NCI-H2081 treated with DMSO at 0.1 percent for 48 hours (cell line): ENCODE measurements at places on chromosomes 12 and 14.

DNA sequence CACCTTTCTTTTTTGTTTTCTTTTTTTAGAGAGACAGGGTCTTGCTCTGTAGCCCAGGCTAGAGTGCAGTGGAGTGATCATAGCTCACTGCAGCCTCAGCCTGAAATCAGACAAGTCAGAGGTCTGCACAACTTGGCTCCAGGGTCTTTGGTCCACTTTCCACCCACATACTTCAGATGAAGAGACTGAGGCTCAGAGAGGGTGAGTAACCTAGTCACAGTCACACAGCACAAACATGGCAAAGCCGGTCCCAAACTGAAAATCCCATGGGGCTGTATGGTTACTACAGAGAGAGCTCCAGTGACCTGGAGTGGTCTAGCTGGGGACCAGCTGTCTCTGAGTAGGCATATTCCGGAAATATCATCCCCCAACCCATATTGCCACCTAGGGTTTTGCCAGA, 19.2 kb downstream of the LHX5 start:
- DNase-seq = no peak

- DNase-seq = no peak
Observed at GRCh38 chr14:52951681-52952554, 1.1 kb upstream of the FERMT2 start.

DNA sequence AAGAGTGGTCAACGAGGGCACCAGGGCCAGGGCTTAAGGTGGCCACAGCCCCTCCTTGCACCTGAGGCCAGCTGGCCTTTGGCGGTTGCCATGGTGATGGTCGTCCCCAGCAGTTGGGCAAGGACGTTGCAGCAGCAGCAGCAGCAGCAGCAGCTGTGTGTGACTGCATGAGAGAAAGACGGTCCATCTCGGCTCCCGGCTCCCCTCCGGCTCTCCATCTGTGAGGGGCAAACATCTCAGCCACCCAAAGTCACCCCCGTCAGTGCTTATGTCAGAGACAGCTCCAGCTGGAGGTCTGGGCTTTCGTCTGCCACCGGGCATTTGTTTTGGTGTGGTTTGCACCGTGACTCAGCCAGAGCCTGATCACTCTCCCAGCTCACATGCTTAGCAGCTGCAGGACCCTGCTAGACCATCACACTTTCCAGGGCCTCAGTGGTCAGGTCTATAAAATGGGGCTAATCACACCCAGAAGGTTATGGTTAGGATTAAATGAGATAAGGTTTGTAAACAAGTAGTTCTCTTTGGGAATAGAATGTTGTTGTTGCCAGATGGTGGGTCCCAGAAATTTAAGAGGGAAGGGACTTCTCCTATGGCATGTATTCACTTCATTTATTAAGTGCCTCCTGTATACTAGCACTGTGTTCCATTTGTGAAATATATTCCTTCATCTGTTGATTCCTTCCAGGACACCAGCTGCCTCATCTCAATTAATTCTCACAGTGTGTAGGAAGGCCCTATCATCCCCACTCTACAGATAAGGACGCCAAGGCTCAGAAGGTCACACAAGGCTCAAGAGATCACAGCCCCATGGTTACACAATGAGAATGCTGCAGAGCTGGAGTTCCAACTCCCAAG, 212.6 kb upstream of the LHX5 start:
- DNase-seq = no peak

- DNase-seq = no peak
Observed at GRCh38 chr14:59358102-59358501, 107.1 kb downstream of the GPR135 start.

DNA sequence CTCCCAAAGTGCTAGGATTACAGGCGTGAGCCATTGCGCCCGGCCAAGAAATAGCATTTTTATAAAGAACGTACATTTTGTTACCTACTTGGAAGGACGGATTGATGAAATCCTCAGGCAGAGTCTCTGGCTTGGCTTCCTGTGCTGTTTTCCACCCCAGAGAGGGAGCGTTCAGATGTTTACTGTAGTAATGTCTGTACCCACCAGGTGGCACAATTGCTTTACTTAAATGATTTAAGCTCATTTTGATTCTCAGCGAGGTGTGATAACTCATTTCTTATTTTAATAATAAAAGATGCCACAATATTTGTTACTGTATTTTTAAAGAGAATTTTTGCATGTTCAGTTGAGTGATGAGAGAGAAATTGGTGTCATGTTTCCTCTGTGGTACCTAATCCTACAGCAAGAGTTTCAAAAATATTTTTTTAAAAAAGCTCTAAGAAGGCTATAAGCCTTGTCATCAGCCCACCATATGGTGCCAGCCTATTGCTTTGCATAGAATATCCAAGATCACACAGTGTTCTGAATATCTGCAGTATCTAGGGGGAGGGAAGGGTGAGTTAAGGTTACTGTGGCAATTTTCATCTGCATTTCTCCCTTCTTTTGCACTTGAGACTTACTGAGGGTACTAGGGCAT, 82.6 kb upstream of the TRAF3 start:
- DNase-seq = peak; percentile 48

DNA sequence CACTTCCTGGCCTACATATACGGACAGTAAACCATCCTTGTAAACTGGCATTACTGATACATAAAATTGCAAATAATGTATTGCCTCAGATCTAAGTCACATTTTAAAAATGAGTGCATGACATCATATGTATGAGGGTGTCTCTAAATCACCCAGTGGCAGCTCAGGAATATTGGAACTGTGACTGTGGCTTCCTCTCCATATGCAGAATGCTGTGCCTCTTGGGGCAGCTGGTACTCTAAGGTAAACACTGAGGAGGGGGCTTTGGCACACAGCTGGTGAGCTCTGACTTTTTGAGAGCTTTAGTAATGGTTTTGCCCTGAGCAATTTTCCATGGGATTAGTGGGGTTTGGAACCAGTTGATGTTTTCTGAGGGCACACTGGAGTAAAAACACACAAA, 263.7 kb downstream of the BMP4 start:
- DNase-seq = no peak

DNA sequence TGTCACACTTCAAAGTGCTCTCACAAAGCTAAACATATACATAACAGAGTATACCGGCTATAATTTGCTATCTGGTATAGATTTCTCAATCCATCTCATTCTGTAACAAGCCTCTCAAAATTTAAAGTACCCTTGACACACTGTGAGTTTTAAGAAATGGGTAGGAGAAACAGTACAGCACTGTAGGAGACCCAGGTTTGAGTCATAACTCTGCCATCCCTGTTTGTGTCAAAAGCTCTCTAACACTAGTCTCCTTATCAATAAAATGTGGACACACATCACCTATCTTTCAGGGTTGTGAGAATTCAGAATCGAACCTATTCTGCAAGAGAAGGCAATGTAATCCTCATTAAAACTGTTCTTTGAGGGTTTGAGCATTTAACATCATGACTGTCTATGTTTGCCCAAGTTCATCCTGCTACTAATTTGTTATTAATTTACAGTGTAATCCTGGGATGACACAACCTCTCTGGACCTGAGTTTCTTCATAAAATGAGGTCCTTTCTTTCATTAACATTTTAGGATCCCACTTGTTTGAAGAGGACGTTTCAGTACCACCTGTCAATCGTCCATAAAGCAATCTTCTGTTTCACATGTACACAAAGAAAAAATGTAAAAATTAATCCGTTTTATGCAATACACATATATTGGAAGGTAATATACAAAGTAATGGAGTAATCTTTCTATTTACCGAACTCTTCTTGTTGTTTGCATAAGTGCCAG, 12.1 kb downstream of the SPTSSA start:
- no peak for DNase-seq

GRCh38 chr12:462936-463705, 3.4 kb downstream of the B4GALNT3 start:
- DNase-seq = no peak

DNA sequence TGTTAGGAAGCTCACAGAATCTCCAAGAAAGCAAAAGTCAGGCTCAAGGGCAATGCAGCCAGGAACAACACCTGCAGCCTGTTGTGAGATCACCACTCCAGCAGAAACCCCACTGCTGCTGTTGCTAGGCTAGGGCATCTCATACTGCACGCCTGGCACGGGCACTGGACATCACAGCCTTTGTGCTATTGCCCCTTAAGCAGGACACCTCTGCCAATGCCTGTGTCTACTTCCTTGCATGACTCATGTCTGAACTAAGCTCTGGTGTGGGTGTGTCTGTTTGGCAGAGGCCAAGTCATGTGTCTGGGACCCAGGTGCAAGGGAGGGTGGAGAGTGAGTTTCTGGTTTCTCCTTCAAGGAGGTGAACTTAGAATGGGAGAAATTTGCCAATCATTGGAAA, 10.0 kb upstream of the DDX47 start:
- no peak for DNase-seq

GRCh38 chr14:93544212-93544611, 113.5 kb downstream of the UNC79 start:
- no peak for DNase-seq

- no peak for DNase-seq
Observed at GRCh38 chr14:74655599-74656395, 43.8 kb upstream of the LTBP2 start.

- no peak for DNase-seq
Observed at GRCh38 chr12:92290350-92290695, 144.7 kb upstream of the BTG1 start.

DNA sequence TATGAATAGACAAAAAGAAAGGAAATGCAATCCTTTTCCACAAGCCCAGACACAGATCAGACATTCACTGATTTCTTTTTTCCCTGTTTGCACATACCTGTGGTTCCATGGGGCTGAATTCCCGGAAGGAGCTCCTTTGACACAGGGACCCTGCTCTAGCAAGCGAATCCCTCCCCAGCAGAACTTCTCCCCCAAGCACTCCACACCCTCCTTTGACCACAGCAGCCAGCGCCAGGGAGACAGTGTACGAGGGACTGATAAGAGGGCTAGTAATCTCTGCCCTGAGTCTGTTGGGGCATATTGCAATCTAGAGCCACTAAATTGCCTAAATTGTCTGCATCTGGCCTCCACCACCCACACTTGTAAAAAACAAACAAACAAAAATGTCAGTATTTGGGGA, 83.4 kb upstream of the NTF3 start:
- DNase-seq = no peak

GRCh38 chr12:43331935-43332334, 220.1 kb downstream of the ADAMTS20 start:
- DNase-seq = no peak

DNA sequence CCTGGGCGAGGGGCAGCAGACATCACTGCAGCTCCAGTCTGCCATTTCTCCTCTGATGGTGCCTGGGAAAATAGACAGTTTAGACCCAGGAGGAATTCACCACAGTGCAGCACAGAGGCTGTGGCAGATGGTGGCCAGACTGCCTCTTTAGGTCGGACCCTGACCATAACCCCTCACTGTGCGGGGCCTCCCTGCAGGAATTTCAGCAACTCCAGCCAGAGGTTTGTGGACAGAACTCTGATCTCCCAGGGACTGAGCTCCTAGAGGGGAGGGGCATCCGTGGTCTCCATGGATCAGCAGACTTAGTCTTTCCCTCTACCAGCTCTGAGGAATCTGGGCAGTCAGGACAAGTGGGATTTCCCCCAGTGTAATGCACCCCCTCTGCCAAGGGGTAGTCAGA, 106.5 kb downstream of the ZC3H14 start:
- no peak for DNase-seq

- DNase-seq = no peak
Observed at GRCh38 chr12:70379846-70380245, 13.8 kb downstream of the KCNMB4 start.

DNA sequence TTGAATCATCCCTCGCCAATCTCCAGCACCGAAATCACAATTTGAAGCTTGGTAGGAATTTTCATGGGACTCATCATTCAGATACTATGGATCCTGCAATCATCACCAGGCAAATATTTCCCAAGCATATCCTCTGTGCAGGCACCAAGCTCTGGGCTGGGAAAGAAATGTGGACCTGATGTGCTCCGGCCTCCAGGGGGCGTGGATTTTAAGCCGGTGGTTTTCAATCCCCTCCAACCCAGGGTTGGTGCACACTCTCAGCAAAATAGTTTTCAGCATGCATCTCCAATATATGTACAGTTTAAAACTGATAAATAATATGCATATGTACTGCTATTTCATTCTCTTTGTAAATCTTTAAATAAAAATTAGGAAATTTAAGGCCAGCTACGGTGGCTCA, 98.9 kb downstream of the RBM19 start:
- no peak for DNase-seq

- DNase-seq = no peak
Observed at GRCh38 chr12:66187036-66187435, 2.0 kb upstream of the IRAK3 start.

DNA sequence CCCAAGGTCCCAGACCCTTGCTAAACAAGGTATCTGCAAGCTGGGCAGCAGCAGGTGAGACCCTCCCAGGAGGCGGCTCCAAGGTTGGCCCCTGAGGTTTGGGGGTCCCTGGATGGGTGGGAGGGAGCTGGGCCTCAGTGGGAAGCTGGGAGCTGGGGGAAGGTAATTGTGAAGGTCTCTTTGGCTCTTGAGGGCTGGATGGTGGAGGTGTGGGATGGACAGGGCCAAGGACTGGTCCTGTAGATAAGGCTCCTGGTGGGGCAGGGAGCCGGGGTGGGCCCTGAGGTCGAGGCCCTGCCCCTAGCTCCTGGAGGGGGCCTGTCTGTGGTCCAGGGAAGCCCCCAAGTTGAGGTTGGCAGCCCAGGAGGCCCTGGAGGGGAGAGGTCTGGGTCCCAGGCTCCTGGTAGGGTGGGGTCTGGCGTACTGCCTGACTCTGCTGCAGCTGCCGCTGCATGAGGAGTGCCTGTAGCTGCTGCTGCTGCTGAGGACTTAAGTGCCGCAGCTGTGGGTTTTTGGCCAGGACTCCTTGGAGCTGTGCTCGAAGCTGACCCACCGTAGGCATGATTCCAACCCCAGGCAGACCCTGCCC, 13.1 kb upstream of the PRKAG1 start:
- no peak for DNase-seq

DNA sequence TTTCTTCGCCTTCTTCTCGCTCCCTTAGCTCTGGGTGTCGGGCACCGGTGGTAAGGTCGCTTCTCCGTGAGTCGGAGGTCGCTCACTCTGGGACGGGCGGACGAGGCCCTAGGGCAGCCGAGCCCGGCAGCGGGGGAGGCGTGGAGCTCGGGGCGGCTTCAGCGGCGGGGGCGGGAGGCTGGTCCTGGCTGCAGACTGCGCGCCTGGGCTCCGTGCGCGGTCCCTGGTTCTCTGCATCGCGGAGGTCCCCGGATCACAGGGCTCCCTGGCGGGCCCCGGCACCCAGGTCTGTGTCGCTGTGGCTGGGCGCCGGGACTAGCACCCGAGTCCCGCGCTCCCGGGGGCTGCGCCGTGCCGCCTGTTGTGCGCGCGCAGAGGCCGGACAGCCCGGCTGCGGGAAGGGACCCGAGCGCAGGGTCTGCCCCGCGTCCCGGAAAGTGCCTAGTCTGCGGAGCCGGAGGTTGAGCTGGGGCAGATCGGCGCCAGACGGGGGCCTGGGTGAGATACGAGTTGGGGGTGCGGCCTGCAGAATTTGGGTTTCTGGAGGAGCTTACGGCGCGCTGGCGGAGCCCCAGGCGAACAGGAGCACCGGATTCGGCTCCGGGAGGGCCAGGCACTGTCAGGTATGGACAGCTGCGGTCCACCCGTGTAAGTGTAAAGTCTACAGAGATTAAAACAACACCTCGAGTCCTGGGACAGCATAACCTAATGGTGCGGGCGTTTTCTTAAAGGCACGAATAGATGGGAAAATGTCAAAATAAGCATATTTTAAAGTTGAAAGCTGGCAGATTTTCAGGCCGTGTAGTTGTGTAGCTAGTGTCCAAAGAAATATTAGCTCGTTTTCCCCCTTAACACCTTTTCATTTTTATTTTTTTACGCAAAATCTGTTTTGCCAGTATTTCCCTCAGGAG, 713 bp downstream of the FRMD6 start:
- no peak for DNase-seq
